ENCODE measurements at places on chromosomes 2 and 18.
A peak's percentile ranks its signal among the peaks of the same experiment; 100 is the strongest.

DNA sequence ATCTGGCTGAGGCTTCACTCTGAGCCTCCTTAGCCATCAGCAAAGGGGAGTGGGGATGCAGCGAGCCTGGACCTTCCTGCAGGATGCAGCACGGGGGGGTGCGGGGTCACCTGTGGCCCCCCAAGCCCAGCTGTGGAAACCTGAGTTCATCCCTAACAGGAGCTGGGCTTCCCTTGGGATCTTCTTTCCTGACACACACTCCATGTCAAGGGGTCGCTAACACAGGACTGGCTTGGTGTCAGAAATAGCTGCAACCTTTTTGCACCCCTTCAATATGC, 174.7 kb downstream of the RTP5 start:
- no peaks in the 10 kb centered on the region for H3K36me3 ChIP-seq
- H3K27me3 ChIP-seq = no peaks in the 10 kb centered on the region
- no peak overlapping the region for H3K4me3 ChIP-seq
- no peak overlapping the region for H3K27ac ChIP-seq
- no peak for DNase-seq
- no peaks in the 10 kb centered on the region for H3K4me1 ChIP-seq

- H3K36me3 ChIP-seq = no peaks in the 10 kb centered on the region
- no peaks in the 10 kb centered on the region for H3K27me3 ChIP-seq
- H3K27ac ChIP-seq = no peak overlapping the region
- no peak overlapping the region for H3K4me3 ChIP-seq
- no peak for DNase-seq
- no peaks in the 10 kb centered on the region for H3K4me1 ChIP-seq
Measured at GRCh38 chr2:159106109-159106508, 137.7 kb downstream of the TANC1 start.

DNA sequence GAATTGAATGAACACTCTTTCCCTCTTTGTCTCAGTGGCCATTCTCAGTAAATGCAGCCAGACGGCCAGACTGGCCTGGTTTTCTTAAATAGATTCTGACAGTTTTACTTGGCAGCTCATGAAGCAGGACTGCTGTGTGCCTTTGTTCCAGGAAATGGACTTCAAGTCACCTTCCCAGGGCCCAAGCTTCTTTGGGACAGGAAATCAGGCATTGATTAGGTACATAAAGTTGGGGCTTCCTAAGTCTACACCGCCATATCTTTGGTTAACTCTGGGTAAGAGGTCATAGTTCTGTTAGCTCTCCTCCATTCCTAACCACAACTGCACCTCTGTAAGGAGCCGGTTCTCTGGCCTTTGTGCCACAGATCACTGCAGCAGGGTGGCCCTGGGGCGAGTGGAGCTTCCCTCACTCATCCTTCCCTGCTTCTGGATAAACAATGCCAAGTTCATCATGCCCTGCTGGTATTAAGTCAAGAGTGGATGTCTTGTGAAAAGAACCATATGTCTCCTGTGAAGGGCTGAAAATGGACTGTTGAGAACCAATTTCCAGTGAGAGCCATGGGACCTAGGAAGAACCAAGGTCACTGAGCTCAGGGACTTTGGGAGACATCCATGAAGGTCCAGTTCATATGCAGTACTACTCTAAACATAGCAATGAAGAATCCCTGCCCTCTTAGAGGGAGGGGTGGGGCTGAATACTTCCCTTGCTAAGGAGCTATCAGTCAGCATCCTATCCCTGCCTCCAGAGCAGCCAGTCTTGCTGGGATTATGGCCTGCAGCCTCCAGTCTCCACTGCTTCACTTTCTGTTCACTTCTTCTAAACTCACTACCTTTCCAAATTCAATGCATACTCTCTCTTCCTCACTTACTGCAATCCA, 122.6 kb upstream of the XPO1 start:
- no peaks in the 10 kb centered on the region for H3K4me1 ChIP-seq
- no peaks in the 10 kb centered on the region for H3K36me3 ChIP-seq
- no peak overlapping the region for H3K4me3 ChIP-seq
- no peak overlapping the region for H3K27ac ChIP-seq

DNA sequence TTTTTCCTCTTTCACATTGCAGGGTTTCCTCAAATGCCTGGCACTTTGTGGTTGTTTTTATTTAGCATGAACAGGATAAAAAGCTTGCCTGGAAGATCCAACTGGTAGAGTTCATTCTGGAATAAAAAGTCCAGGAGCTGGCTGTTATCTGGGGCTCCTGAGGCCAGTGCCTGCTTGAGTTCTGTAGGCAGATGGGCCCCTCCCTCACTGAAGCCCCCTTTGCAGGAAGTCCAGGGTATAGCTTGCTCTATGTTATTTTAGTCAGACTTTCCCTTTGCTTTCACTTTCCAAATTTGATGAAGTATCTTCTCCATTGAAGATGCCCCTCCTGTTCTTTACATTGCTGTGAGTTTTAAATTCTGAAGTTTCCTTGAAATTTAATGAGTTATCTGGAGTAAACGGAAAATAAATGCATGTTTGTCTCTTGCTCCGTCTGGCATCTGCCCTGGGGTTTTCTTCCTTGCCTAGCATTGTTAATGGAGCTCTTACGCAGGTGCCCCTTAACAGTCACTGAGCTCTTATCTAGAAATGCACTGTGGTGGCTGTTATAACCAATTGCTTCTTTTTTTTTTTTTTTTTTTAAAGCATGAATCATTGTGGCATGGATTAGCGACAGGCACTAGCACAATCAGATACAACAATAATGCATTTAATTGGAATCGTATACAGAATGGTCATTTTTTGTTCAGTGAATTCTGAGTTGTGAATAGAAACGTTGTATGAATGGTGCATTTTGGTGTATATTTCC, 27.0 kb upstream of the LPIN1 start:
- DNase-seq = no peak
- no peaks in the 10 kb centered on the region for H3K4me1 ChIP-seq
- H3K4me3 ChIP-seq = no peak overlapping the region
- no peaks in the 10 kb centered on the region for H3K27me3 ChIP-seq
- H3K27ac ChIP-seq = no peak overlapping the region
- H3K36me3 ChIP-seq = no peaks in the 10 kb centered on the region

DNA sequence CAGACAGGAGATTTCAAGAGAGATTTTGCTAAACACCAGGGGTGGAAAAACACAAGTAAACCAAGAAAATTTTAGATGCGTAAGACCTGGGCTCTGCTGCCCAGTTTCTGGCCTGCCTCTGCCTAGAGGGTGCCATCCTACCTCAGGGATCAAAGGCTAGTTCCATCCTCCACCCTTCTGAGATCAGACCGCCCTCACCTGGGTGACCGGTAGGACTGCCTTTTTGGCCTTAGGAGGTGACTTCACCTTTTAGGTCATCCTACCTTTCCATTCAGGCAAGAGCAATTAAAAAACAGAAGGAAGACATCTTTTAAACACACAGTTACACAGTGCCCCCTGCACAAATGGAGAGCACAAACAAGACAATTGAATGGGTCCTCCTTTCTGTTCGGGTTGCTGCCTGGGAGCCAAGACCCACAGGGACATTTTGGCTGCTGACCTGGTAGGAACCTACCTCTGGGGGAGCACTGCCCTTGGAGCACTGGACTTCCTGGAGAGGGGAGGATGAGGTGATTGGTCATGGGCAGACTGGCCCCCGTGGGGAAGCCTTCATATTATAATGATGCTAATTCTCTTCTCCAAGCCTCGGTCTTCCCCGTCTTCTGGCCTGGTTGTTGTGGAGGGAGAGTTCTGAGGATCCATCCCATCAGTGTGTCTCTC, 3.1 kb downstream of the PSD4 start:
- H3K27ac ChIP-seq = no peak overlapping the region
- peak overlapping the region; percentile 59 for H3K4me3 ChIP-seq
- peaks cover 28% of the 10 kb centered on the region for H3K4me1 ChIP-seq
- H3K27me3 ChIP-seq = no peaks in the 10 kb centered on the region
- peak; percentile 39 for DNase-seq

DNA sequence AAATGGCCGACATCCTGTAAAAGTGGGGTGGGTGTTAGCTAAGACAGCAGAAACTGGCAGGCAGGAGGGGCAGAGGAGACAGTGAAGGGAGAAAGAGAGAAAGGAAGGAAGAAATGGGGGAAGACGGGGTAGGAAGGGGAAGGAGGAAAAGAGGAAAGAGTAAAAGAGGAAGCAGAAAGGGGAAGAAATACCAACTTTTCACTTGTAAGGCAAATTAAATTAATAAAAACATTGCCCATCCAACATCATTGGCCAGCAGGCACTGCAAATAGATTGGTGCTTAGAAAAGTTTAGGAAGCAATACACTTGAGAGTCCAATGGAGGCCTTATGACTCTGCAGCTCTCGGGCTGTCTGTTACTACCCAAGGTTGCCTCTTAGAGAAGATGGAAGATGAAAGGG, 116.7 kb downstream of the TNS1 start:
- H3K4me3 ChIP-seq = no peak overlapping the region
- no peaks in the 10 kb centered on the region for H3K27me3 ChIP-seq
- H3K27ac ChIP-seq = no peak overlapping the region
- DNase-seq = no peak

- peaks cover 33% of the 10 kb centered on the region for H3K4me1 ChIP-seq
- no peaks in the 10 kb centered on the region for H3K27me3 ChIP-seq
- H3K4me3 ChIP-seq = no peak overlapping the region
- no peak for DNase-seq
Measured at GRCh38 chr18:32372047-32372380, 98.7 kb downstream of the GAREM1 start.

DNA sequence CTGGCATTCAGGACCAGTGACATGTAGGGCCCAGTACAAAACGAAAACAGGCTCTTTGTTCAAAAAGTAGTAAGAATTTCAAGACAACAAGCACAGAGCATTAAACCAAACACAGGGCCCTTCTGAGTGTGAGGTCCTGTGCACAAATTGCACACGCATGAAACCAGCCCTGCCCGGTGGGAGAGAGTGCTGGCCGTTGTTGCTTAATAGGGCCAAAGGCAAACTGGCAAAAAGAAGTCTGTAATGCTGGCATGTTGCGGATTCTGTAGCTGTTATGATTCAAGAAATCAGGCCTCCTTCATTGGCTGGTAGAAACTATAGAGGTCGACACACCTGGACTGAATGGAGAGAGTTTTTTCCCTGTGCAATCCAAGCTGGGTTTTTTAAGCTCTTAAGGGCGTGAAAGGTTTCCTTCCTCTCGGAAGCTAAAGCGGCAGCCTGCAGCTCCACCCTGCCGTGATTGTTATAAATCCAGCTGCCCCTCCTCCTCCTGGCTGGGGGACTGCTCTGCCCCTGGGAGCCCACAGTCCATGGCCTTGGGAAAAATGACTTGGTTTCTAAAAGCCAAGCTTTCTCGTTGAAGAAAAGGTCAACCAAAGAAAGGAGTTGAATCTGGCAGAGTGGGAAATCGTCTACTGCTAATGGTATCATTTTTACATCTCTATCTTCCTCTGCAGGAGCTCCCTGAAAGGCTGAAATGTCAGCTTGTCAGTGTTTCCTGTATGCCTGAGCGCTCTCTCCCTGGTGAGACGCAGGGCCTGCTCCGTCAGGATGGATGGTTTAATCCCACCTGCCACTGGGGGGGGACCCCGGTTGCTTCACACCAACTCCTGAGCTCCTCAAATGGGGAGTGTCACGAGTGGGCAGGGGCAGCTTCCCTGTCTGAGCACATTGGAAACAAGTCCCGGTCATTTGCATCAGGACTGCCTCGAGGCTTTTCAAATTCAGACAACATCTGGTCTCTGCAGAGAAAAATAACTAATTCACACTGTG, 143.6 kb downstream of the ALPK2 start:
- no peaks in the 10 kb centered on the region for H3K36me3 ChIP-seq
- no peak overlapping the region for H3K27ac ChIP-seq
- H3K4me3 ChIP-seq = no peak overlapping the region
- DNase-seq = no peak

- DNase-seq = peak; percentile 15
- H3K4me1 ChIP-seq = no peaks in the 10 kb centered on the region
- H3K4me3 ChIP-seq = no peak overlapping the region
- H3K27ac ChIP-seq = no peak overlapping the region
Measured at GRCh38 chr2:241947876-241948275, 78.3 kb downstream of the RTP5 start.

DNA sequence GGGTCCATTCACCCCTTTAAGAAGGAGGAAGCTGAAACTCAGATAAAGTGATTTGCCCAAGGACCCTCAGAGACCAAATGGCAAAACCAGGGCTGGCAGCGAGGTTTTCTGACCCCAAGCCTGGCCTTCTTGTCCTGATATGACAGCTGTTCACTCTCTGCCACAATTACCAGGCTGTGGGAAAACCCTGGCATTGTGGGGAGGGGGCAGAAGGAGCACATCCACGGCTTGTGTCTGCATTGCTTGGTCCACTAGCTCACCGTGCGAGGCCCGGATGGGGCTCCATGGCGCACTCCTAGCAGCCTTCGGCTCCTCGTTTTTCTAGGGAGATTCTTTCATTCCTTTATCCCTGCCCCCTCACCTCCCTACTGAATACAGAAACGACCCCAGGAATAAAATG, 143.4 kb upstream of the SIX2 start:
- H3K4me1 ChIP-seq = no peaks in the 10 kb centered on the region
- no peak overlapping the region for H3K4me3 ChIP-seq
- no peak overlapping the region for H3K27ac ChIP-seq
- no peaks in the 10 kb centered on the region for H3K36me3 ChIP-seq
- no peak for DNase-seq

DNA sequence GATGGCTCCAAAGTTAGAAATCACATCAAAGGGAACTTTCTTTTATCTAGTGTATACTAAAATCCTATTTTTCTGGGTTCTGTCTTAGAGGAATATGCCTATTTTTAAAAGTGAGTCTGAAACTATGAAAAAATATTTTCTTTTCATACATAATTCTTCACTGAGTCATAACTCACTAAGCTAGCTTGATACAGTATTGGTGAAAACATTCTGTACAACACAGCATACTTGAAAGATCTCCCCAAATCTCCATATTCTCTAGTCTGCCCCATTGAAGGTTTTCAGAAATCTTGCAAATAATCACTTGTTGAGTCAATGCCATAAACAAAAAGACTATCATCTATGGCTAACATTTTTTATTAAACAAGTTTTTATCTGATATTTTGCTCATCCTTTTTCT, 44.5 kb downstream of the COL3A1 start:
- DNase-seq = no peak
- no peaks in the 10 kb centered on the region for H3K36me3 ChIP-seq
- H3K27me3 ChIP-seq = no peaks in the 10 kb centered on the region
- no peak overlapping the region for H3K4me3 ChIP-seq
- no peaks in the 10 kb centered on the region for H3K4me1 ChIP-seq

DNA sequence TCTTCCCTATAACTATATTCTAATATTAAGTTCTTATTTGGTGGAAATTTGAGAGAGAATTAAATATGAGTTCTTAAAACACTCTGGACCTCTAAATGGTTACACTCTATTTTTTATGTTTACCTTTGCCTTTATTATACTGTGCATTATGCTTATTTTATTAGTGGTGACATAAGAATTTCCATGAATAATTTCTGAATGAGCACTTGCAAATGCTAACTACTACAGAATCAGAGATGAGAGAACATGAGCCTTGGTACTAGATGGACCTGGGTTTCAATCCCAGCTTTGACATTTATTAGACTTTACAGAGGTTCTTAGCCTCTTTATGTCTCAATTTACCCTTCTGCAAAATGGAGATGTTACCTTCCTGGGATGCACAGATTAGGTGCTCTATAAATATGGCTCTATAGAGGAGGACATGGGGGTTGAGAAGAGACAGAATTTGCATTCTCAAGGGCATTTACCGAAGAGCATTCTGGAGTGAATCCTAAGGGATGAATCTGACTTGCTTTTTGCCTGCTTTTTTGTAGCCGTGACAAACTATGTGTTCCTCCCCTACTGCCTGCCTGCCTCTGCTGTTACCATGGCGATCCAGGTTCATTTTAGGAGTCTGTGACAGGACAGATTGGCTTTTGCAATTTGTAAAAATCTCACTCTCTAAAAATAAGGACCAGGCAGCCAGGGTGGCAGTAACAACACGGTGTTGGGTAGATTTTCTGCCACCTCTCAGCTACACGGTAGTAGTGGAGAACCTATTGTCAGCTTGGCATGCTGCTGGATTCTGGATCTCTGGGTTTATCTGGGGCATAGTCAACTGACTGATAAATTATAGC, 20.7 kb upstream of the CNRIP1 start:
- DNase-seq = no peak
- no peaks in the 10 kb centered on the region for H3K27me3 ChIP-seq
- no peak overlapping the region for H3K27ac ChIP-seq
- no peaks in the 10 kb centered on the region for H3K4me1 ChIP-seq

Measured in Peyer's patch (tissue), 4 donors.